Skin of body (tissue), 3 donors: ENCODE measurements at places on chromosomes 2 and 18.

- DNase-seq, result no peak
Measured at GRCh38 chr2:239693330-239693729, 292.5 kb upstream of the HDAC4 start.

- DNase-seq, result no peak
Measured at GRCh38 chr2:142853912-142854311, 23.6 kb upstream of the KYNU start.

DNA sequence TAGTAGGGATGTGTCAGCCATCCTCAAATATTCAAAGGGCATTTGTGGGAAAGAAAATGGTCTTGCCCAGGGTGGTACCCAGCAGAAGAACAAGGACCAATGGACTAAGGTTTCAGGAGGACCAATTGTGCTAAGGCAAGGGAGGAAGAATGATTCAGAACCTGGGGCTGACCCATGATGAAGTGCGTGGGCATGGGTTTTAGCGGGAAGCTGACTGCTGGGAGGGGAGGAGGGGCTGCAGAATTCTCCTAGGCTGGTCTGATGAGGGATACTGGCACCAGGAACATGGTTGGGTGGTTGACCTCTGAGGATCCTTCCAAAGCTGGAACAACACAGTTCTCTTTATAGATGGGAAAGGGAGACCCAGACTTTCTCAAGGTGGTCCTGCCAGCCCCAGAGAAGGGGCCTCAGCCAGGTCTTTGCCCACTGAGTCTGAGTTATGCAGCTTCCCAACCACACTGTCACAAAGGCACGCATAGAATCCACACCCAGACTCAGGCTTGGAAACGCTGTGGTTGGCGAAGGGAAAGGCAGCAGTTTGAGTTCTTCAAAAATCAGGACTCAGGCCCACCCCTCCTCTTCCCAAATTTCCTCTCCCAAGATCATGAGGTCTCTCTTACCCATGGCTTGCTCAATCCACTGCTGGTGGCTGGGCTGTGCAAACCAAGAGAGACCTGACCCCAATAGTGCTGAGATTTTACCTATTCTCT lies 37.3 kb downstream of the MARCO start:
- no peak for DNase-seq

DNA sequence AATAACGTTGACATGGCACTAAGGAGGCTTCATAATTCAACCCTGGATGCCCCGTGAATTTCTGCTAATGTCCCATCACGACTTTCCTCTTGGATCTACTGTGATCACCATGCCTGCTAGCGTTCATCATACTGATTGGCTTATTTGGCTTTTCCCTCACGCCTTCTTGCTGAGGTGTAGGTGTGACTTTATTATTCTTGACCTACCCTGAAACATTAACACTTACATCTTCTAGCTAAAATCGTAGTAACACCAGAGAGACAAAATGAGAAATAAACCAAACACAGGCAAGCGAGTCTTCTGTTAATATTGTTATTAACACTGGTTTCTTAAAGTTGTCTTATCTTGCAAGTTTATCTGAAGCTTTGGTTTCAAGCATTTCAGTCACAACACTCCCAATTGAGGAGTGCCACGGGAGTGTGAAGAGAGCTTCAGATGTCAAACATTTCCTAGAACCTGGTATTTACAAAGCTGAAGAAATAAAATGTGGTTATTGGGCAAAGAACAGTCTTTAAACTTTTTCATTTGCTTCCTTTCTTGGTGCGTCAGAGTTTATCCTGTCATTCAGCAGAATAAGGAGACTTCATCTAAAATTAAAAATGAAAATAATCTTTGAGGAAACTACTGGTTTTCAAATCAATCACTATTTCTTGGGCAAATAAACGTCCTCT lies 15.4 kb upstream of the STAT1 start:
- DNase-seq, result no peak

GRCh38 chr18:69974365-69974764 lies 26.7 kb upstream of the CD226 start:
- no peak for DNase-seq

DNA sequence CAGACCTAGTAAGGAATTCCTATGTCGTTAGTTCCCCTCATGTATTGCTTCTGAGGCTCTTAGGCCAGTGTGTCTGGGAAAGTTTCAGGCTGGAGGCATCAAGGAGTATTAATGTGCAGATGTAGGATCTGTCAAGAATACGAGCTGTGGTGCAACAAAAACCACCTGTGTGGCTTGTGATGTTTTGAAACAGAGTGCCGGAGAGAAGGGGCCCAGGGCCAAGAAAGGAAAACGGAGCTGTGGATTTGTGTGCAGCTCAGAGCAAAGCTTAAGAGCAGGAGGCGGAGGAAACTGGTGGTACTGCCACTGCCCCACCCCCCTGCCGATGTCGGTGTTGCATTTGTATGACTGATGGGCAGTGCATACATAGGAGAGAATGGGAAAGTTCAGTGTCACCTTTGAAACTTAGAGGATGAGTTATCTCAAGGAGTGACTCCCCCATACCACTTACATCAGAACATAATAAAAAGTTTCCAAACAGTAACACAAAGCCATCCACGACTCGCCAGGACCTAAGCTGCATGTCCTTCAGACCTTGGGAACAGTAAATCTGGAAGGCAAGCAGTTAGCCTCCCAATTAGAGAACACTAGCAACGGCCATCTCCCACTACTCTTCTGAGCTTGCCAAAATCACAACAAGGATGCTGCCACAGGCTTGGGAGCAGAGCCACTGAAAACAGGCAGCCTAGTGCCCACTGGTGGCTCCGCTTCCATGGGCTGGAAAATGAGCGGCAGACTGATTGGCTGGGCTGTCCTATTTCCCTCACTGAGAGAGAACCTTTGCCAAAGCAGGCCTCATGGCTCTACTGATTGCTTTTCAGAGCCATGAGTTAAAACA lies 152.7 kb upstream of the NT5C1B start:
- DNase-seq, result no peak

- DNase-seq, result no peak
Measured at GRCh38 chr2:190646780-190647522, 1.9 kb upstream of the NAB1 start.

DNA sequence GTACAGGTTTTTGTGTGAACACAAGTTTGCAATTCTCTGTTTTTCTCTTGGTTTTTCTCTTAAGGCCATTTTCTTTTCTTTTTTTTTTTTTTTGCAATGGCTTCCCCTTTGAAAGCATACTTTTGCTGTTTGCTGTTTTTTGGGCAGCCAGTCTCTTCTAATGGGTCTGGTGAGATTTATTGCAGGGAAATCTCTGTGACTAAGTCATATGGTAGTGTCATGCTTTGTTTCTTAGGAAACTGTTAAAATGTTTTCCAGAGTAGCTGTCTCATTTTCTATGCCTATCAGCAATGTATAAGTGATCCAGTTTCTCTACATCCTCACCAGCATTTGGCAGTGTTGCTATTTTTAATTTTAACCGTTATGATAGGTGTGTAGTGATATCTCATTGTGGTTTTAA lies 27.9 kb upstream of the CDCA7 start:
- DNase-seq, result no peak

DNA sequence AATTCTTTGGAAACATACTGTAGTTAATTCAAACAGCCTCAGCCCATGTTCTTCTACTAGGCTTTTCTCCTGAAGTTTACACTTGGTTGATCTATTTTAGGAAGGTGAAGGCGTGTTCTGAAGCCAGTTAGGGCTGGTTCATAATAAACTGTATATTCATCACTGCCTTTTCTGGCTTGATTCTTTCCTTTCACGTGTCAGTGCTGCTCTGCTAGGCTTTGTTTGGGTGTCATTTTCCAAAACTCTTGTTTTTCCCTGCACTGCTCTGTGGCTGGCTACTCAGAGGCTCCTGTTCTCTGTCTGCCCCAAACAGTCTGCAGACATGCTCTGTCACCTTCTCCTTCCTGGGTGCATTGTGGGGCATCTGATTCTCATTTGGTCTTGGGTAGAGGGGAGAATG lies 136.1 kb downstream of the PARD3B start:
- no peak for DNase-seq
